ENCODE measurements at places on chromosomes 13 and 19.

GRCh38 chr19:18271433-18271841 lies 2.8 kb downstream of the IQCN start:
- no peak for DNase-seq

DNA sequence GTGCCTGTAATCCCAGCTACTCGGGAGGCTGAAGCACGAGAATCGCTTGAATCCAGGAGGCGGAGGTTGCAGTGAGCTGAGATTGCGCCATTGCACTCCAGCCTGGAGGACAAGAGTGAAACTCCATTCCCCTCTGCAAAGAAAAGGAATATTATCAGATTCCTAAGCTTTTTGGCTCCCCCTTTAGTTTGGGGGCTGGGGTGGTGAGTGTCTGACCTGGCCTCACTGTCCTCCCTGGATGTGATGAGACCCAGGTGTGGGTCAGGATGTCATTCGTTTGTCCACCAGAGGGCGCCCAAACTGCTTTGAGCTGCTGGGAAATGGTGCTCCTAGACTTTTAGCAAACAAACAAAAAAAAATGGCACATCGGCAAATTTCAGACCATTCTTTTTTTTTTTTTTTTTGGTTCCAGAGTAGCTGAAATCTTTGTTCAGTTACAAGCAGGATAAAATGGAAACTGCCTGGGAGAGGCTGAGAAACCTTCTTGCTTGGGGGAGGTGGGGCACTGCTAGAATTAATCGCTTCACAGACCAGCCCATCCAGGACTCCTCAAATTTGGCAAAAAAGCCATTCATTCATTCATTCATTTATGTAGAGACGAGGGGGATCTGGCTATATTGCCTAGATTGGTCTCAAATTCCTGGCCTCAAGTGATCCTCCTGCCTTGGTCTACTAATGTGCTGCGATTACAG lies 29.4 kb downstream of the SPC24 start:
- peak; percentile 64 for DNase-seq

- DNase-seq: no peak
Measured at GRCh38 chr13:27421101-27421871, 3.1 kb upstream of the GTF3A start.

DNA sequence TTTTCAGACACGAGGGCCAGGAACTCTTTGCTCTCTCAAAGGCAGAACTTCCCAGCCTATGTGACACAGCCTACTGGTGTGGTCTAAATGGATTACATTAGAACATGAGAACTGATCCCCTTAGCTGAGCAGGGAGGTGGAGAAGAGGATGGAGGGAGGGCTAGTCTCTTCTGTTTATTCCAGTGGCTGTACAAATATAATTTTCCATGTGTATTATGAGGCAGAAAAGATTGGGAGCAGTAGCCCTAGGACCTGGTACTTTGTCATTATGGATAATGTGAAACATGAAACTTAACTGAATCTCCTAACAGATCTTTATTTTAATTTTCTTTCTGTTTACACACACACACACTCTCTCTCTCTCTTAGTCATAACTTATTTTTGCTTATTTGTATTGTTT lies 82.1 kb downstream of the WDFY2 start:
- DNase-seq: no peak

GRCh38 chr19:29945017-29945416 lies 3.0 kb downstream of the URI1 start:
- DNase-seq: no peak

DNA sequence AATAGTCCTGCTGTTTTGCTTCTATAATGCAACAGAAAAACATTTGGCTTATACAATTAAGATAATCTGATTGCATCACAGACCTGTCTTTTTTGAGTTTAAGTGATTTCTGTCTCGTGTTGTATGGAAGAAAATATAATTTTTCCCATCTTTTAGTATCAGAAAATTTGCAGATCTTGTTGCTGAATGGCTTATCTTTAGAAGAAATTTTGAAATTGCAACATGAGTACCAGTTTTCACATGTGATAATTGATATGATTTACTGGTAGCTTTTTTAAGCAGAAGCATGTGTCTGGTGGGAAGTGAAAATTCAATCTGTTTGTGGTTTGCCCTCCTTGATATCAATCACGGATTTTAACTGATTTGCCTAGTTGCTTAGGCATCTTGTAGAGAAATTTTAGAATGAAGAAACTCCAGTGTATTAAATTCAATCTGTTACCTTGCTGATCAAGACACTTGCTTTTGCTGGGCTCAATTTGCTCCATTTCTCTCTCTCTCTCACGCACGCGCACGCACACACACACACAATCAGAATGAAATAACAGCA lies 89.8 kb upstream of the MYCBP2 start:
- no peak for DNase-seq

DNA sequence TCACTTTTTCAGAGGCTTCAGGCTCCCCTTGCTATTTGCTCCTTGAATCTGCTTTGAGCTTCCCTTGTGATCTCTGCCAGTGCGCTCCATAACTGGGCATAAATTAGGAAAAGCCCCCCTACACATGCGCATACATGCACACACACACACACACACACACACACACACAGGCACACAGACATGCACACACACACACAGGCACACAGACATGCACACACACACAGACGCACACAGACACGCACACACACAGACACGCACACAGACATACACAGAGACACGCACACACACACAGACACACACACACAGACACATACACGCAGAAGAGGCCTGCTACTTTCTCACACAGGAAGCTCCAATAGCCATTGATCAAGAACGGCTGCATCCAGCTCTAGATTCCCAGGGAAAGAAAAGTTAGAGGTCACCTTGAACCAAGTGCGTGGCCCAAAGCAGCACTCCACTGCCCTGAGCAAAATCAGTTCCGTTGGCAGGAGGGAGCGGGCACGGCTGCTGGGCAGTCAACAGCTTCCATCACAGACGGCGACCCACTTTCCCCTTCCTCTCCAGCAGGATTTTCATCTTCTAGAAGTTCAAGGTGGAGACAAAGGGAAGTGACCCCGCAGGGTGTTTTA lies 145.6 kb downstream of the DPF1 start:
- no peak for DNase-seq

DNA sequence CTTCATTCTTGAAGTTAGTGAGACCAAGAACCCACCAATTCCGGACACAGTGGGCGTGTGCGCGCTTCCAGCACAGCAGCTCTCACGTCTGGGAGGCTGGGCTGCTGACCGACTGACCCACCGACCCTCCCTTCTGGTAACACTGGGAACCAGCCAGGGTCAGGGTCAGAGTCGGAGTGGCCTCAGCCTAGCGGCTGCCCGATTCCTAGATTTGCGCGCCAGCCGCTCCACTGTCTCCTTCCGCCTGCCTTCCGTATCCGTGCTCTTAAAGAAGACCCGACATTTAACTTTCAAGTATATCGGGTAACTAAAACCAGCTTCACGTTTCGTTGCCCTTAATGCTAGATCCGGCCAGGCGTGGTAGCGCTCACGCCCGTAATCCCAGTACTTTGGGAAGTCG lies 41.1 kb downstream of the SERP2 start:
- no peak for DNase-seq

DNA sequence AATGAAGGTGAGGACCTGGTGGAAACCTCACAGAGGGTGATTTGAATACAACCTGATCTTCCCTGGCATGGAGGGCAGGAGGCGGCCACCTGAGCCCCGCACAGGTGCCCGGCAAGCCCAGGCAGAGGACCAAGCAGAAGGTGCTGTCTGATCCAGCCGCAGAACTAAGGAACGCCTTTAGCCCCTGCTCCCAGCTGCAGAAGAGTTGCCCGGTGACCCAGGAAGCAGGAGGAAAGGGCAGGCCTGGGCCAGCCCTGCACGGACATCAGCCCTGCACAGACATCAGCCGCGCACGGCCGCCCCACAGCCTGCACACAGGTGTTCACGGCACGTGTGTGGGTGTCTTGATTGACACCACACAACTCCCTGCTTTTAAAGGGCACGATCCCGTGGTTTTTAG lies 43.1 kb downstream of the RASA3 start:
- DNase-seq: no peak

DNA sequence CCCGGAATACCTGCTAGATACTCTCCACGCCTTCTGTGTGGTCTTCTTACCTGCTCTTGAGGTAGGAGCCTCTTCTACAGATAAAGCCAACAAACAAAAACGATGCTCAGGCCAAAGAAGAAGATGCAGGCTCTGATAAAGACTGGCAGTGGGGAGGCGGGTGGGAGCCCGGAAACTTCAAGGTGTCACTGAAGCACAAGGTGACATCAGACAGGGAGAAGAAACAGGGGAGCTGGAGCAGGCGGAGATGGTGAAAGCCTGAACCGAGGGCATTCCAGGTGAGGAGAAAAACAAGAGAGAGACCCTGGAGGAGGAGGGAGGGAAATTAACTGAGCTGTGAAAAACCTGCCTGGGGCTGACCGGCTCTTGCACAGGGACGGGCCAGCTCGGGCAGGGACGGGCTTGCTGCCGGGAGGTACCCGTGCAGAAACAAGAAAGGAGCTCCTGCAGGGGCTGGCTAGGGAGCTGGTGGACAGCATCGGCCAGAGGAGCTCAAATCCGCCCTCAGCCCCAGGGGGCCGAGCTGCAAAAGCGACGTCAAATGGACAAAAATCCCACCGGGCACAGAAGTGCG lies 19.0 kb downstream of the GNG7 start:
- DNase-seq: no peak

GRCh38 chr19:15775249-15775648 lies 12.2 kb upstream of the OR10H5 start:
- DNase-seq: no peak

GRCh38 chr13:54004026-54004699 lies 975.5 kb downstream of the OLFM4 start:
- DNase-seq: no peak

GRCh38 chr19:38412961-38413360 lies 10.1 kb downstream of the FAM98C start:
- no peak for DNase-seq

GRCh38 chr19:44767295-44768180 lies 10.2 kb upstream of the CBLC start:
- DNase-seq: no peak

GRCh38 chr19:38506723-38507550 lies 73.4 kb downstream of the RYR1 start:
- peak; percentile 83 for DNase-seq

GRCh38 chr13:99698010-99698815 lies 196.9 kb downstream of the TM9SF2 start:
- no peak for DNase-seq
